ENCODE measurements at places on chromosomes 3 and 15.

- DNase-seq, result no peak
Observed at GRCh38 chr3:42499478-42499871, 3.0 kb upstream of the VIPR1 start.

DNA sequence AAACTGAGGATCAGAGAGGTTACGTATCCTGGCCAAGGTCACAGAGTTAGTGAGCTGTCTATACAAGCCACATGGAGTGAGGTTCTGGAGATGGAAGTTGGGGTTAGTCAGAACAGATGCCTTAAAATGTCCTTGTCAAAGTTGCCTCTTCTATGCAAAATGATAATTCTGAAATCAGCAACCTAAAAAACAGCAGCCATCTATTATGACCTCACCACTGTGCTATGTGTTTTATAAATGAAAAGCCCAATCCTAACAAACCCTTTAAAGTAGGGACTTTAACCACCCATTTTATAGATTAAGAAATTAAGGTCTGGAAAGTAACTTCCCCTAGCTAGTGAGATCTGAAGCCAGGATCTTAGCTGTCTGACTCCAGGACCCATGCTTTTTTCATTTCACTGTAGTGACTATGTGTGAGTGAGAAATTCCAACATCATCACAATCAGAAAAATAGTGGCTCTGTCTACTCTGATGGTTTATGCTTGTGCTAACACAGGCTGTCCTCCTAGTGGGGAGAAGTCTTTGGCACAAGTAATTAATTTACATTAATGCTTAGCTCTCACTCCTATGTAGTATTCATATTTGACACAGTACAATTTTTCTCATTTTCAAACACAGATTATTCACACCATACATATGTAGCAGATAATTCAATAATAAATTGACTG, 143.6 kb downstream of the ANO10 start:
- DNase-seq, result no peak

- DNase-seq, result no peak
Observed at GRCh38 chr3:113147681-113148261, 63.6 kb upstream of the BOC start.

DNA sequence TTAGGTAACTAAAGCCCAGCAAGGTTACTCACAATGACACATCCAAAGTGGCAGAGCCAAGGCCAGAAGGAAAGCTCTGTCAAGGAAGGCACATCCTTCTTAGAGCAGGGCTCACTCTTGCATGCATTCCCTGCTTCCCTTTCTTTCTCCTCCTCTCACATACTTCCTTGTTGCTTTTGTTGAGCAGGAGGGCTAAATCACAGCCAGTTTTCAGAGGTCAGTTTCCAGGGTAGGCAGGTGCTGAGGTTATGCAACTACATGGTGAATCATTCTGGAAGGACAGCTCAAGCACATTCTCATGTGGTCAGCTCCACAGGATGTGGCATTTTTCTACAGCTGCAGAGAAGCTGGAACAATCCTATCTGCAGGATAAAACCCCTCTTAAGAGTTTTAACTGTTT, 275.6 kb downstream of the ZNF621 start:
- no peak for DNase-seq

- DNase-seq, result no peak
Observed at GRCh38 chr3:62025913-62026312, 347.4 kb downstream of the FEZF2 start.

- no peak for DNase-seq
Observed at GRCh38 chr3:57783186-57784088, 27.3 kb downstream of the SLMAP start.

All from NCI-H510A treated with DMSO at 0.1 percent for 48 hours (cell line).